ENCODE measurements at places on chromosomes 6 and 20.

DNA sequence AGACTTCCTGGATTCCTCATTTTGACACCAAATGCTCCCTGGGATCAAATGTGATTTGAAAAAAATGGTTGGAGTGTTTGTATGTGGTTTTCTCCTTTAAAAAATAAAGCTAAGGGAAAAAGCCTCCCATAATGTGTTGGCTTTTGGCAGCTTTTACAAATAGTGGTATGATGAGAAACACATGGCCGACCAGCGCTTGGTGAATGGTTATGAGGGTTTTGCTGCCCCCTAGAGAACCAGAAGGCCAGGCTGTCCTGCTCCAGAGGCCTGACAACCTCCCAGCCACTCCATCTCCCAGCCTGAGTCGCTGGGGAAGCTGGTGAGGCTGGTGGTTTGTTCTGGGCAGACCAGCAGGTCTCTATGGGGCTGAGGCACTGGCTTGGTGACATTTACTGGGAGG, 69.3 kb downstream of the CLIC5 start:
- DNase-seq = no peak

DNA sequence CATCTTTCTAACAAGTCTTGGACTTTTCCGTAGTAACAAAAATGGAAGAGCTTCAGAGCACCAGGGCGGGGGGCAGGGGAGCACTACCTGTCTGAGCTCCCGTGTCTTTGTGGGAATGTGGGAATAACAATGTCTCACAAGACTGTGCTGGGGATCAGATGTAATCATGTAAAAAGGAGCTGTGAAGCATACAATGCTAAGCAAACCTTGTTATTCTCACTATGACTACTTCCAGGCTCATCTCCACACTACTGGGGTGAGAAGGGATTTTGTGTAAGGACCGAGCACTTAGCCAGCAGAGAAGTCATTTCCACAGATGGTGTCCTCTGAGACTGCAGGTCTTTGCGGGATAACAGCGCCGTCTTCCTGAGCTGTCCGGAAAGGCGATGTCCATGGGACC, 27.1 kb downstream of the PRR18 start:
- no peak for DNase-seq

DNA sequence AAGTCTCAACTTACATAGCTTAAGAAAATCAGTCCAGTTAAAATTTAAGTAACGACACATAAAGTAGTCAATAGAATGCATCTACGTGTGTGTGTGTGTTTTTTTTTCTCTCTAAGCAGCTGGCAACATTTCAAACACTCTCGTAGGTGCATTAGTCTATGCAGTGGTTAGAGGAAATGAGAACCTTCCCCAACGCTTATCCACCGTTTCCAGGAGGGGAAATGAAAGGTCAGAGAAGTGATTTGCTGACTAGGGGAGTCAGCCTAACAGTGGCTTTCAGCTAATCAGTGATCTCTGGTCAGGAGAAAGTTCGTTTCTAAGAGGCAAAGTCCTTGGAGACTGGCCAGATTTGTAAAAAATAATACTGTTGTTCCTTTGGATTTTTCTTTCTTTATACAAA, 806.6 kb downstream of the C6orf118 start:
- DNase-seq = no peak

DNA sequence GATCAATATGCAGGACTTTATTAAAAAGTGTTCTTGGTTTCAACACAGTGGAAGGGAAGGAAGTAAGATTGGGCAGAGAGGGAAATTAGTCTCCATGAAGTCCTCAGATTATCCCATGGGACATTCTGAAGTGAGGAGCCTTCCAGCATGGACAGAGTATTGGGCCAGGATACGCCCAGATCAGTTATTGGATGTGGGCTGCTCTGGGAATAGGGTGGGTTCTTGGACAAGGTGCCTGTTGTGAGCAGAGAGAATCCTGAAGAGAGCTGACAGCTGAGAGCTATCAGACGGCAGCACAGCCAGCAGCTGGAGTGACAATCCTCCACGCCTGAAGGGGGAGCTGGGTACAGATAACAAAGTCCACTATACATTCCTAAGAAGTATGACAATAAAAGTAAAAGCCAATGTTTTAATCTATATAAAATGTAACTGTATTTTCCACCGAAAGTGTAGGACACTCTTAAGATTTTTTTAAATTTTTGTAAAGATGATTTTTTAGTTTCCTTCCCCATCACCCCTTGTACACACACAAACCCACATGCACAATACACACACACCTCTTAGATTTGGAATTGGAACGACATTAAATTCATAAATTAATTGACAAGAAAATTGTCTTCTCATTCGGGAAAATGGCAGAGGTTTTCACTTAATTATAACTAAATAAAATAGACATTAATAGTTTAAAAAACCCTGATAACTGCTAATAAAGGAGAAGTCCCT, 107.8 kb downstream of the FBXO5 start:
- DNase-seq = no peak

- DNase-seq = no peak
Observed at GRCh38 chr6:44012078-44012493, 115.2 kb downstream of the MRPL14 start.

GRCh38 chr6:34025112-34025807, 120.6 kb downstream of the GRM4 start:
- DNase-seq = no peak

GRCh38 chr6:109736273-109737025, 45.4 kb downstream of the FIG4 start:
- DNase-seq = no peak

- DNase-seq = no peak
Observed at GRCh38 chr6:129749749-129750120, 39.8 kb upstream of the ARHGAP18 start.

DNA sequence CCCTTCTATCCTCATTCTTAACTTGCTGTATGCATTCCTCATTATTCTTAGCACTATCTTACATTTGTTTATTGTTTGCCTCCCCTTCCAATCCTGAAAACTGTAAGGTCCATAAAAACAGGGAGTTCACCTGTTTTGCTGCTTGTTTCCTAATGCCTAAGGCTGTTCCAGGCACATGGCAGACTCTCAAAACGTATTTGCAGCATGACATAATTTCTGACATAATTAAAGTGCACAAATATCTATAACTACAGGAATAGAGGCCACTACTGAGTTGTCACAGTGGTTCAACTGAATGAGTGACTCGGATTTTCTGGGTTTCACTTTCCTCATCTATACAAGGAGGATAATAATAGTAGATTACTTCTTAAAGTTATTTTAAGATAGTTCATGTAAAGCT, 83.0 kb downstream of the HFE start:
- no peak for DNase-seq

DNA sequence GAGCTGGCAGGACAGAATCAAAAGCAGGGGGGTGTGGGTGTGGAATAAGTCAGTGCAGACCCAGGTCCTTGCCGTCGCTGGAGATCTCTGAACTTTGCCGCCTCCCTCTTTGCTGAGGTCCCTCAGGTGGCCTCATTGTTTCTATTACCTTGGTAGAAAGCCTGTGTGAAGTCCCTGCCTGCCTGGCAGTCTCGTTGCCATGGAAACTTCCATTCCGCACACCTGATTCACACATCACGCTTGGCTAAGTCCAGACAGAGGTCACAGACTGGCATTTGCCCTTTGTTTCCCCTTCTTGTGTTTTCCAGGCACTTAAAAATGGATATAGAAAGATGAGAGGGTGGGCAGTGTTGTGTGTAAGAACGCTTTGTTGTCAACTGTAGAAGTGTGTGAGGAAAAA, 260.6 kb downstream of the PRL start:
- DNase-seq = no peak

- no peak for DNase-seq
Observed at GRCh38 chr6:164690241-164690640, 619.2 kb downstream of the C6orf118 start.

DNA sequence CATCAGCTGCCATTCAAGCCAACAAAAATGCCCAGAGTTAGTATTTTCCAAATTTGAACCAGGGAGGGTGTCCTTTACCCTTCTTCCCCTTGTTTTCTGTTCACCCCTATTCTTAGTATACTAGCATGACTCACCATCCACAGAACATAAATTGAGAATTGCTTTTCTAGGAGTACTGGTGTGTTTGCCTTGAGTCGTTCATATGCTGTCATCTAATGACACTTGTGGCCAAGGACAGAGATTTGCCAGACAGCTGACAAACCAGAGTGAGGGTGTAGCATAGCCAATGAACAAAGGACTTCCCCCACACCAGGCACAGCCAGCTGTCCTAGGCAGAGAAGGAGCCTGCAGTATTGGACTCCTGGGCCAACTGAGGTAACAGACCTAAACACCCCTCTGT, 62.2 kb downstream of the FILIP1 start:
- no peak for DNase-seq

- DNase-seq = no peak
Observed at GRCh38 chr6:19415605-19416326, 421.4 kb upstream of the ID4 start.

- no peak for DNase-seq
Observed at GRCh38 chr20:34389954-34390555, 27.0 kb downstream of the ITCH start.

GRCh38 chr6:134911547-134911946, 38.4 kb downstream of the ALDH8A1 start:
- no peak for DNase-seq

DNA sequence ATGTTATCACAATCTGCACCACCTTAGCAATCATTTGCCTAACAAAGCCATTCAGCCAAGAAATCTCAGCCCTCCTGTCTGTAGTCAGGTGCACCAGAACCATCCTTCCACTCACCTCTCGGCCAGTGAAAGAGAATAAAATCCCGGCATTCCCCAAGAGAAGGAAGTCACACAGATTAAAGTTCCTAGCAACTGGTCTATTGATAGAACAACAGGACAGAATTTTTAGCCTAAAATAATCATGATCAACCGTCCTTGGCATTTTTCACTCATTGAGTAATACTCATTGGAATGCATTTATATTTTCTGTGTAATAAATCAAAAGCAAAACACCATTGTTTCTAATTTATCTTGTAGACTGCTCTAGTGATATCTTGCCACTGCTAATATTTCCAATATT, 85.7 kb upstream of the CDH4 start:
- DNase-seq = no peak

- DNase-seq = no peak
Observed at GRCh38 chr6:3031857-3032640, 32.4 kb downstream of the NQO2 start.

- DNase-seq = no peak
Observed at GRCh38 chr20:16821211-16822089, 73.3 kb downstream of the OTOR start.

GRCh38 chr6:33742092-33742491, 4.6 kb downstream of the IP6K3 start:
- DNase-seq = no peak
